NCI-H2107 (cell line): ENCODE measurements at places on chromosomes 6 and 20.

DNA sequence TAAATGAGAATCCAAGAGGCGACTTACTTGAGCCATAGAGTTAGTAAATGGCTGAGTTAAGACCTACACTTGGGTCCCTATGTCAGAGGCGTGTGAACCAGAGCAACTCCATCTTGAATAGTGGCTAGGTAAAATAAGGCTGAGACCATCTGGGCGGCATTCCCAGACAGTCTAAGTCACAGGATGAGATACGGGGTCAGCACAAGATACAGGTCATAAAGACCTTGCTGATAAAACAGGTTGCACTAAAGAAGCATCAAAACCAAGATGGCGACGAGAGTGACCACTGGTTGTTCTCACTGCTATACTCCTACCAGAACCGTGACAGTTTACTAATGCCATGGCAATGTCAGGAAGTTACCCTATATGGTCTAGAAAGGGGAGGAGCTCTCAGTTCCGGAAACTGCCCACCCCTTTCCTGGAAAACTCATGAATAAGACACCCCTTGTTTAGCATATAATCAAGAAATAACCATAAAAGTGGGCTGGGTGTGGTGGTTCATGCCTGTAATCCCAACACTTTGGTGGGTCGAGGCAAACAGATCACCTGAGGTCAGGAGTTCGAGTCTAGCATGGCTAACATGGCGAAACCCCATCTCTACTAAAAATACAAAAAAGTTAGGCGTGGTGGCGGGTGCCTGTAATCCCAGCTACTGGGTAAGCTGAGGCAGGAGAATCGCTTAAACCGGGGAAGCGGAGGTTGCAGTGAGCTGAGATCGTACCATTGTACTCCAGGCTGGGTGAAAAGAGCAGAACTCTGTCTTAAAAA, 43.9 kb upstream of the EEF1A1 start:
- DNase-seq = no peak

DNA sequence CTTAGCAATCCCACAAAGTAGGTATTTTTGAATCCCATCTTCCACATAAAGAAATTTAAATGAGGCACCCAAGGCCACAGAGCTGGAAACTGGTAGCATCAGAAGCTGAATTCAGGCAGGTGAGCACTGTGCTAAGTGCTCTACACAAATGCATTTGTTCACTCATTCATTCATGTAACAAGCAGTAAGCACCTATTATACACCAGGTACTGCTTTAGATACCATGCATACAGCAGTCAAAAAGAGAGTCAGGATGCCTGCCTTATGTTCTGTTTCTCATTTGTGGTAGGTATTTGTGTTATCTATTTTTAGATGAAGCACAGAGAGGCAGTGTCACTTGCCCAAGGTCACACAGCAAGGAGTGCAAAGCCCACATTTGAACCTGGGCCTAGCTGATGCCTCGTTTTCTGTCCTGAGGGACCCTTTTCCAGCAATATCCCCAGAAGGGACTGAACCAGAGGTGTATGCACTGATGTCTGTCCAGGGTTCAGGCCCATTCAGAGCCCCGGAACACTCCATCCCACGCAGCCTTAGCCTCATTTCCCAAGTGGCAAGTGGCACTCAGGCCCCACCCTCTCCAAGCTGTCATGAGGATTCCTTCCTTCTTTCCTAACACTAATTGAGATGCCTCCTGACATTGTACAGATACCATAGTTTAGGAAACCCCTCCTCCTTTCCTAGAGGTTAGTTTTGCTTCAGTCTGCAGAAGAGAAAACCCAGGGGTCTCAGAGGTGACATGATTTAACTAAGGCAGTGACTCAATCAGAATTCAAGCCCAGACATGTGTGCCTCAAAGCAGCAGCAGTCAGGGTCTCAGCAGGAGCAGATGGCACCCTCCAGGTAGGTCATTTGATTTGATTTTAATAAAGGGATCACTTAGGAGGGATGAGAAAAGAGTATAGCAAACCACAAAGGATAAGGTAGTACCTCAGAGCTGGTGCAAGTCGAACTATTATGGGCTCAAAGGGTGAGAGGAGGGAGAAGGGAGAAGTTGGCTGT, 61.2 kb upstream of the SIRPA start:
- DNase-seq = no peak

- no peak for DNase-seq
Measured at GRCh38 chr6:18203786-18204185, 48.6 kb downstream of the KDM1B start.

GRCh38 chr20:19929012-19929360, 88.2 kb upstream of the NAA20 start:
- DNase-seq = no peak

DNA sequence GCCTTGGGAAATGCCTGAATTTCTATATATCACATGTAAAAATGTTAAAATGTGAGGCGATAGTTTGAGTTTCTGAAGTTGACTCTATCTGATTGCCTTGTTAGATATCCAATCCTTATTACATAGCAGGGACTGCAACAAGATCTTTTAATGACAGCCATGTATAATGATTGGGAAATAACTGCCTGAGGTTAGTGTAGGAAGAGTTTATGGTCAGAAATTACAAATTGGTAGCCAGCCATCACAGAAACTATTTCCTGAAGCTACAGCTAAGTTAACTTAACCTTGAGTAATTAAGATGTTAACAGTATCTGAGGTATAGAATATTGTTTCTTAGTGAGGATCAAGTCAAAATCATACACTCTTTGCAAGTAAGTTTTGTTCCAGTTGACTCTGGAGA, 41.0 kb downstream of the AKIRIN2 start:
- no peak for DNase-seq

- no peak for DNase-seq
Measured at GRCh38 chr6:115835314-115835713, 225.4 kb downstream of the FRK start.

- DNase-seq = no peak
Measured at GRCh38 chr6:11462742-11463397, 74.7 kb upstream of the TMEM170B start.

DNA sequence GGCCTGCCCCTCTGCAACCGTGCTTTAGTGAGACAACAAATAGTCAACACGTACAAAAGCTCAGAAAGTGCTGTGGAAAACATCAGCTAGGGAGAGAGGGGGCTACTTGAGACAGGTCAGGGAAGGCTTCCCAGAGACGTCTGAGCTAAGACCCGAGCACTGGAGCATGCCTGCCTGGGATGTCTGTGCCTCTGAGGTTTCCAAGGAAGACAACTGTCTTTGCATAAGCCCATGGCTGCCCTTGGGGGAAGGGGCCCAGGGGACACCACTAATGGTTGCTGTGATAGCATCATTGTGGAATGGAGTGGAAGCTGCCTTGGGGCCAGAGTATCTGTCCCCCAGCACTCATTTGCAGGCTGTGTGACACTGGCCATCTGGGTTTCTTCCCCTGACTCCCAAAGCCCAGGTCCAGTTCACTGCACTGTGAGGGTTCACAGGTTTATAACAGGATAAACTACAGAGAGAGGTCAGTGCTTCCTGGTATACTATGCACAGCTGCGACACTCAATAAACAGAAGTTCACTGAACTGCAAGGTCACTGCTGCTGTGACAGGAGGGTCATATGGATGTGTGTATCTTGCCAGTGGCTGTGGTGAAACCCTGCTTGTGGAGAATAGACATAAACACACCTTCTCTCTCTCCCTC, 1.5 kb upstream of the ARFGEF2 start:
- DNase-seq = no peak

DNA sequence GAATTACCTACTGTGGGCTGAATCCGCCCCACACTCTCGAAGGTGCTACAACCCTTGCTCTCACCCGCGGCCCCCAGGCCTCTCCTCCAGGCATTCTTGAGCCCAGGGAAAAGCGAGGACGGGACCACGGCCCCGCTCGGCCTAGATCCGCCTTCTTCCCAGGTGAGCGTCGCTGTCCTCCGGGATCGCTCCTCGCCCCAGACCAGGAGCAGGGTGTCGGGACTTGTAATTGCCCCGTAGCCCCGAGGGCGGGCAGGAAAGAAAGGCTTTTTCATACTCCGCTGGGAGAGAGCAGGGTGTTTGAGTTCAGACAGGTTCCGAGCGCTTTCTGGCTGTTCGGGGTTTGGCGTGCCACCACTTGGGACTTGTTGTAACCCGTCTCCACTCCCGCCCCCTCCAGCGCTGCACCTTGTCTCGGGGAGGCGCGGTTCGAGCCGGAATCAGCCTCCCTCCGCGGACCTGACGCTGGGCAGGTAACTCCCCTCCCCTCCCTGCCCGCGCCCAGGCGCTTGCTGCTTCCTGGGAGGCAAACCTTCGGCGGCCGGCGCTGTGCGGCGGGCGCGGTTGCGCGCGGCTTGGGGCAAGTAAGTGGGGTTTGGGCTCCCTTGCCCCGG, at the start of gene FAM83B:
Gene FAM83B, plus strand, starts transcription at position 529 of the 614 bp plus-strand sequence. CDS start 23,476 bp downstream, outside the sequence.
- no peak for DNase-seq

- no peak for DNase-seq
Measured at GRCh38 chr6:144411531-144412165, 126.5 kb downstream of the UTRN start.

DNA sequence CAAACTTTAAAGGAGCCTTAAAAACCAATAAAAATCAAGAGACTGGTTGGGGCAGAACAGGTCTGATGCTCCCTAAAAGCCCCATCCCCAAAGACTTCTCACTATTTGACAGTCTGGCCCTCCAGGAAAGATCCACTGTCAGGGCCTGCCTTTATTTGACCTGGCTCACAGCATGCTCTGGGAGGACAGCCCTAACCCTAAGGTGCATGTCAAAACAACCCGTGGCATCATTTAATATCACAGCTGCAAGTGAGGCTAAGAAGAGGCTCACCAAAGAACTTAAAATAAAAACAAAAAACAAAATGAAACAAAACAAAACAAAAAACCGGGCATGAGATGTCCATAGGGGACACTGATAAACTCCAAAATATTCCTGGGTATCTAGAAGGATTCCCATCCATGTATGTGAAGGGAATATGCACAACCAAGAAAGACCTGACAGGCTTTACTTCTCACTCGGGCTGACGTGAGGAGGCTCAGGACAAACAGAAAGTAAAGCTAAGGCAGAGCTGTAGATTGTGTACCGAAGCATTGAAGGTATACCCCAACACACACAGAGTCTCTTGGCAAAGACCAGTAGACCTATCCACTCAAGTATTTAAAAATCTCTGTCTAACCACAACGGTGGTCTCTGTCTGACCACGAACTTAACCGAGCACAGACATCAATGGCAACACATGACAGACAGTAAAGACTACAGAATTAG, 57.3 kb downstream of the AHI1 start:
- no peak for DNase-seq

GRCh38 chr6:129790785-129791184, 70.3 kb downstream of the TMEM244 start:
- DNase-seq = no peak

DNA sequence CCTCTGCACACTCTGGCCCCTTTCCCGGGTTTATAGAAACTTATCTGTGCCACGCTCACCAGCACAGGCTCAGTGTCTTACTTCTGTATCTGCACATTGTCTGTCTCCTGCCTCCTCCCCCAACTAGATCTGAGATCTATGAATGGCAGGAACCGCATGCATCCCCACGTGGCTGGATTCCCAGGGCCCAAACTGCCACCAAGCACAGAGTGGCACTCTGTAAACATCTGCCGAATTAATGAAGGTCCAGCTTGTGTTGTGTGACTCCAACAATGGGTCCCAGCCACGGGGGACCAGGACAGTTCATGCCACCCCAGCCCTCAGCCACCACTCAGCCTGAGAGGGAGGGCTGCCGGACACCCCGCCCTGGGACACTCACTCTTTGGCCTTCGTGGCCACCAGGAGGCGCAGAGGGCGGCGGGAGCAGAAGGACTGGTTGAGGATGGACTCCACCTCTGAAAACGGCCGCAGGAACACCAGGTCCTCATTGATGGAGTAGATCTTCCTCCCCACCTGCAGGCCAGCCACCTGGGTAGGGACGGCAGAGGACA, 171.1 kb downstream of the PREX1 start:
- no peak for DNase-seq

GRCh38 chr6:43762966-43763695, 6.9 kb upstream of the VEGFA start:
- no peak for DNase-seq

DNA sequence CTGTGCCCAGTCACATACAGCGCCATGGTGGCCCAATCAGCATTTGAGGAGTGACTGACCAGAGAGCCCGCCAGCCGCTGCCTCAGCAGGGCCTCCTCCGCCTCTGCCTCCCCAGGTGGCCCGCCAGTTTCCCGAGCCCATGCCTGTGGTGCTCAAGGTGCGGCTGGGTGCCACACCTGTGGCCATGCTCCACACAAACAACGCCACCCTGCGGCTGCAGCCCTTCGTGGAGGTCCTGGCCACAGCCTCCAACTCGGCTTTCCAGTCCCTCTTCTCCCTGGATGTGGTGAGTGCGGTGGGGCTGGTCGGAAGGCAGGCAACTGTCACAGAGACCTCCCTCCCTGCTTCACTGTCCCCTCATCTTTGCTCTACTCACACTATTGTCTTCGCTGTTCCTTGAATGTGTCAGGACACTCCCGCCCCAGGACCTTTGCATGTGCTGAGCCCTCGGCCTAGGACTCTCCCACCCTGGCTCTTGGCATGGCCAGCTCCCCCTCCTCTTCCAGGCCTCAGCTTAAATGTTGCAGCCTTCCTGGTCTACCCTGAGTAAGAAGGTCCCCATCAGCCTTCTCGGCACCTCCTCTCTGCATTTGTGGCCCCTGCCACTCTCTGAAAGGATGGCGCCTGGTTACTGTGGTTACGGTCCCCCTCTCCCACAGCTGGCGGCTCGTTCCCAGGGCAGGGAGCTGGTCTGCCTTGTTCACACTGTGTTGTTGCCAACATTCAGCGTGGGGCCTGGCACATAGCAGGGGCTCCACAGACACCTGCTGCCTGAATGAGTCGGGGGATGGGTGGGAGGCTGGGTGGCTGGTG, 11.8 kb upstream of the BPIFB6 start:
- DNase-seq = no peak

DNA sequence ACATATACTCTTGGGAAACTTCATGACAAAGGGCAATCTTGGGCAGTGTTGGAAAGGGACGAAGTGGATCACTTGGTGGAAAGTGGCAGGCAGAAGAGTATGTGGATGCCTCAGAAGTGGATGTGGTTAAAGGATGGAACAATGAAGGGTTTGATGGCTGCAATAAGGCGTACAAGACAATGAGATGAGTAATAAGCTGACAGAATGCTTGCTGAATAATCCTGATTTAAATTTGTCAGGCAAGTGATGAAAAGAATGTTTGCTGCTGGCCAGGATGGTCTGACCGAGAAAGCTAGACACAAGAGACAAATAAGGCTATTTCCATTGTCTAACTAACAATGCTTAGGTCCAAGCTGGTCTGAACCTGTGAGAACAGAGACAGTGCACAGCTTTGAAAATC, 61.6 kb upstream of the CEP85L start:
- no peak for DNase-seq

DNA sequence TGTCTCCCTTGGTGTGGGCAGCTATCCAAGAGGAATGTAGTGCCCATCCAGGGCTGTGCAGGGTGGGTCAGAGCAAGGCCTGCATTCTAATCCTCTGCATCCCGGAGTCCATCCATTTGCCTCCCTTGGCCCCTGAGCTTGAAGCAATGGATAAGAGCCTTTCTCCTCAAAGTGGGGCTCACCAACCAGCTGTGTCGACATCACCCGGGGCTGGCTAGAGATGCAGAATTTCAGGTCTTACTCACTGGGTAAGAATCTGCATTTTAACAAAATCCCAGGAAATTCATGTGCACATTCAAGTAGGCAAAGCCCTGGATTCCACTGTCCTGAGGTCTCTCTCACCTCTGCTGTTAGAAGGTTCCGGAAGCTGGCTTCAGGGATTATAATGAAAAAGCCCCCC, 95.3 kb downstream of the MDGA1 start:
- DNase-seq = no peak
